ENCODE measurements at places on chromosomes 7 and 10.

DNA sequence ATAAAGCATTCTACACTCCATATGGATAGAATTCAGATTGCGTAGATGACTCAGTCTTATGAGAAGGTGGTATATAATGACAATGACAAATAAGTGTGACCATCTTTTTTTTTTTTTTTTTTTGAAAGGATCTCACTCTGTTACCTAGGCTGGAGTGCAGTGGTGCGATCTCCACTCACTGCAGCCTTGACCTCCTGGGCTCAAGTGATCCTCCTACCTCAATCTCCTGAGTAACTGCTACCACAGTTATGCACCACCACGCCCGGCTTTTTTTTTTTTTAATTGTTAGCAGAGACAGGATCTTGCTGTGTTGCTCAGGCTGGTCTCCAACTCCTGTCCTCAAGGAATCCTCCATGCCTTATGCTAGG, 43.2 kb upstream of the NRP1 start:
- DNase-seq: no peak

GRCh38 chr7:147400221-147400689, 1190.3 kb upstream of the C7orf33 start:
- DNase-seq: no peak

GRCh38 chr10:50469288-50469687, 154.5 kb downstream of the SGMS1 start:
- DNase-seq: no peak

DNA sequence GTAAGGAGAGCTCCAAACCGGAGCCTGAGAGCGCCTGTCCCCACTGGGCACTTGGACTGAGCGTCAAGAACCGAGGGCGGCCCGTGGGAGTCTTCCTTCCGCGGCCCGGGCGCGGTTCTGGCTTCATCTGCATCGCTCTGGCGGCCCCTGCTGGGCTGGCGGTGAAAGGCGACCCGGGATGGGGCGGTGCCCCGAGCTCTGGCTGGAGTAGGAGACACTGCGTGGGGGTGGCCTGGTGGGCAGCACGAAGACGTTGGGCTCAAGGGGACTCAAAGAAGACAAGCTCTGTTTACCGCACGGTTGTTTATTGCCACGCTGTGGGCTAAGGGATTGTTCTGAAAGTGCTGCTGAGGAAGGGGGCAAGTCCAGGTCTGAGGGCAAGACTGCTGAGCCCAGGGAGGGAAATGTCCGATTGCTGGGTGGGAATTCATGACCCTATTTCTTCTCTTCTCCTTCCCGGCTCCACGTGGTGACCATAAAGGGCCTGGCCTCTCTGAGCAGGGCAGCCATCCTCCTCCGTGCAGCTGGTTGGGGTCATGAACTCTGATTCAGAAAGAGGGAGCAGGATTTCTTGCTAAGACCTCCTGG, 29.8 kb downstream of the PLAU start:
- DNase-seq: peak; percentile 26

- no peak for DNase-seq
Measured at GRCh38 chr7:151274936-151275812, 26.7 kb upstream of the SMARCD3 start.

- DNase-seq: no peak
Measured at GRCh38 chr10:97024168-97025073, 161.3 kb downstream of the SLIT1 start.

DNA sequence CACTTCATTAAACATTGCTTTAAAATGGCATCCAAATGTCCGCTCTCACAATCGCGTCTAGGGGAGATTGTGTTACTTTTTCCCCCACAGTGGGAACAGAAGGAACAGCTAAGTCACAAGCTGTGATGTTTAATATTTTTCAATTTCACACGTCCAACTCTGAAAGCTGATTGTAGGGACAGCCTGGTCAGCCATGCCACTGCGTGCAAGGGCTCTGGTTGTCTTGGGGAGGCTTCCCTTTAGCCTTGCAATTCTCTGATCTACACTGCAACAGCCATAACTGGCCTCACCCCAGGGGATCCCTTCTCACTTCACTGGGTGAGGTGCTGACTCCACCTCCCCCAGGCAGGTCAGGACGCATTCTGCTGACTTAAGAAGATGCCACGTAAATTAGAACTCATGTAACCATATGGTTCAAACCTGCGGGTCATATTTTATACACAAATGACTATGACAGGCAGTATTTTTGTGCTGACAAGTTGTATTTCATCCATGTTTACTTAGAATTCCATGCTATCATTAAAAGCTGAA, 425.2 kb upstream of the NFE2L3 start:
- DNase-seq: peak; percentile 98

DNA sequence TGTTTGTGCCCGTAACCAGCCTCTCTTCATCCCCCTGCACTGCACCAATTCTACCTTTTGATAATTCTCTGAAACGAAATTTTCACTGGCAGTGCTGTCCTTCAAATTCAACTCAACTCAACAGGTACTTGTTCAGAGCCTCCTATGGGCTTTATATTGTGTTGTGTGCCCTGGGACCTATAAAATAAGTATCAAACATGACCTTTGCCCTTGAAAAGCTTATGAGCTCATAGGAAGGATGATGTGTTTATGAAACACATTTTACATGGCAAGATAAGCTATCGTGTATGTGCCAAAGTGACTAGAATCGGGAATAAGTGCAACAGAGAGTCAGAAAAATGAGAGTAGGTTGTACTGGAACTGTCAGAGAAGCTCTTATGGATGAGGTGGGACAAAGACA, 923.5 kb downstream of the LRMDA start:
- DNase-seq: no peak

DNA sequence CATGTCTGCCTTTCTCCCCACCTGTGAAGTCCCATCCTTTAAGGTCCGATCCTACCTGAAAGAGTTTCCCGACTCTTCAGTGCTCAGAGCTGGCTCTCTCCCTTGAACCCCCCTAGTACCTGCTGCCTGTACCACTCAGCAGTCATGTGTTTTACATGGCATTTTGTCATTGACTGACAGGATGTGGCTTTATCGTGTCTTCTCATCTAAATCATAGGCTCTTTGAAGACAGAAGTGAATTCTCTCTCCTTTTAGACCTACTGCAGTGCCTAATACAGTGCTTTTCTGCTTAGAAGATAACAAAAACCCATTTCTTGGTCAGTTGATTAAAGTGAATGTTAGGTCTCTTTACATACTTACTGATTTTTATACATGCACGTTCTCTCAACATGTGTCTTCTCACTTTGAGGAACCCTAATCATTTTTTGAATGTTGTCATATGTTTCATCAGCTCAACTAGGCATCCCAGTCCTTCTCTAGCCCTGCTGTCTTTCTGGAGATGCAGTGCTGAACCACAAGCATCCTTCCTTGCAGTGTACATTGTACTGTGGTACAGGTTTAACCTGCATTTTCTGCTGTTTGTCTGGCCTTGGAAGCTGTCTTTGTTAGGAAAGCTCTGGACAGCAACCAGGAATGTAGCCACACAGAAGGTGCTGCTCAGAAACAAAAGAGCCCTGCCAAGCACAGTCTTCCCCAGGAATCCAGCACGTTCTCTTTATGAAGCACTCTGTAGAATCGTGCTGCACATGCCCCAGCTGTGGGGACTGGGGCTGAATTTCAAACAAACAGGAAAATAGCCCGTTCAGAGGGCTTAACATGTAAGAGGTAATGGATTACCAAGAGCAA, 28.1 kb upstream of the LRRC4 start:
- no peak for DNase-seq

- DNase-seq: no peak
Measured at GRCh38 chr7:158779061-158780000, 50.0 kb downstream of the ESYT2 start.

GRCh38 chr10:22631646-22632278, 82.6 kb downstream of the PIP4K2A start:
- DNase-seq: no peak

GRCh38 chr7:110868458-110868857, 222.5 kb upstream of the LRRN3 start:
- DNase-seq: no peak

GRCh38 chr10:1287971-1288401, 231.8 kb downstream of the WDR37 start:
- DNase-seq: no peak

- no peak for DNase-seq
Measured at GRCh38 chr7:45642044-45642443, 67.9 kb downstream of the ADCY1 start.

DNA sequence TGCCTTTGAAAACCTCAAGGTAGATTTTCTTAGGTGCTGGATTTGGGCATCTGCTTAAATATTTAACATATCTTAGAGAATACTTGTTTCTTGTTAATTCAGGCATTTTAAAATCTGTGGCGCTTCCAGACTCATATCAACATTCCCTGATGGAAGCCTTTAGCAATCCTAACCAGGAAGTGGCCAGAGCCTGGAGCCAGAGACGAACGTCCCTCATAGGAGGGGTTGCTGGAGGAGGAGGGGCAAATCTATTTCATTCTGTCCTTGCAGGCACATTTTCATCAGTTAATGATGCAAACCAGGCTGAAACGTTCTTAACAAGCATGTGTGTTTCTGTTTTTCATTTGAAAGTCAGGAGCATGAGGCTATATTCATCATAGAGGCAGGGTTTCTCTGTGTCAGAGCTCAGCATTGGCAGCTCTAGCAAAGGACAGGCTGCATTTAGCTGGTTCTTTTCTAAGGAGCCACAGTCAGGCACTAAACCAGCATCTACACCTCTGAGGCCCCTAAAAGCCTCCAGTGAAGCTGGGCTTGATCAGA, 17.8 kb upstream of the IFIT2 start:
- no peak for DNase-seq

GRCh38 chr7:99468336-99468918, 2.5 kb upstream of the ATP5MF start:
- no peak for DNase-seq

DNA sequence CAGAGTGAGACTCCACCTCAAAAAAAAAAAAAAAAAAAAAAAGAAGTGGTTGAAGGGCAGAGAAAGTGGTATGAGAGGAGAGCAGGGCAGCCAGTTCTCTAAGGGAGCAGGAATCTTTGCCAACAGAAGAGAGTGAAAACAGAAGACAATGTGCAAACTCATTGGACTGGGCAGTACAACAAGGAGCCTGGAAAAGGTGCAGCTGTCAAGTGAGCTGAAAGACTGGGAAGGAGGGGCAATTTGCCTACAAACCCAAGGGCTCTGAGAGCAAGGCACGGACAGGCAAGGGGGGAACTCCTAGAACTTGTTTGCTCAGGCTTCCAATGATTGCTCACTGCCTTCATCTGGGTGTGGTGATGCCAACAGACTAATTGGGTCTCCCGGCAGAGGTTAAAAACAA, 9.5 kb downstream of the ACTR1A start:
- DNase-seq: peak; percentile 5

DNA sequence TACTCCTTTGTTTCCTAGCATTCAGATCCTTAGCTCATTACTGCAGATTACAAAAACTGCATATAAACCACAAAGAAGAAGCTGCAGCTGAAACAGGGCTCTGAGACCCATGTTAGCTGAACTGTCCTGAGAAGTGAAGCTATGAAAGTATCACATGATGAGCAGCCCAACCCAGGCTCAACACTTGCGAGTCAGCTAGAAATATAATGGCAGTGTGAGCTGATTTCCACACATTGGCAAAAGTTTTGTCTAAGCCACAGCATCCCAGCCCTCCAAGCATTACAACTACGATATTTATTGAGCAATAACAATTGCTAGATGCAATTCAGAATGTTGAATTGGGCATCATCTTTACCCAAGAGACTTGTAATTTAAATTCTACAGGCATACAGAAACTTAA, 34.5 kb upstream of the SKAP2 start:
- no peak for DNase-seq

DNA sequence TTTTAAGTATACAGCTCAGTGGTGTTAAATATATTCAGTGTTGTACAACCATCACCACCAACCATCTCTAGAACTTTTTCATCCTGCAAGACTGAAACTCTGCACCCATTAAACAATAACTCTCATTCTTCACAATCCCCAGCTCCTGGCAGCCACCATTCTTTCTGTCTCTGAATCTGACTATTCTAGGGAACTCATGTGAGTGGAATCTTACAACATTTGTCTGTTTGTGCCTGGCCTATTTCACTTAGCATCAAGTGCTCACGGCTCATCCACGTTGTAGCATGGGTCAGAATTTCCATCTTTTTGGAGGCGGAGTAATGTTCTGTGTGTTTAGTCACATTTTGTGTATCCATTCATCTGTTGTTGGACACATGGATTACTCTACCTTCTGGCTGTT, 40.8 kb upstream of the PFKFB3 start:
- DNase-seq: no peak

DNA sequence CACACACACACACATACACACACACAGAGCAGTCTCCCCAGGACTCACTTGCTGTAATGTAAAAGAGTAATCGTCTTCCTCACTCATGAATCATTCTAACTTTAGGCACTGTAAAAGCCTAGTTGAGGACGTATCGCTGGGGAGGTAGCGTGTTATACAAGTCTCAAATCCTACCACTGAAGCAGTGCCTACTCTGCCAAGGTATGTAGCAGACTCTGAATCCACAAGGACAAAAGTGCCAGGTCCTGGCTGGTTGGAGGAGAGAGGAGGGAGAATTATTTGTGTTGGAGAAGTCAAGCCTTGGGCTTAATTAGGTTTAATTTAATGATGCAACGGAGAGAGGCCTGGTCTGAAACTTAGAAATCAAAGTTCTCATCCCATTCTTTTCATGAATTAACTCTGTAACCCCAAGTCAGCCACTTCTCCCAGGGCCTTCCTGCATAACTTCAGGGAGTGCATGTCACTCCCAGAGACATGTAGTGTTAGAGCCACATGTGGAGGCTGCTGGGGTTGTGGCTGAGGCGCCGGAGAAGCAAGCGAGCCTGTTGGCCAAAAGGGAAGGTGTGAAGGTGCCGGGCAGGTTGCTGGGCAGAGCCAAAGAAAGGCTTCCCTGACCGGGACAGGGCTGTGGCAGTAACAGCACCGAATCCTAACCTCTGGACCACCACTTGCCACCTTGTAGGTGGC, 36.7 kb downstream of the NKX2-3 start:
- DNase-seq: no peak

DNA sequence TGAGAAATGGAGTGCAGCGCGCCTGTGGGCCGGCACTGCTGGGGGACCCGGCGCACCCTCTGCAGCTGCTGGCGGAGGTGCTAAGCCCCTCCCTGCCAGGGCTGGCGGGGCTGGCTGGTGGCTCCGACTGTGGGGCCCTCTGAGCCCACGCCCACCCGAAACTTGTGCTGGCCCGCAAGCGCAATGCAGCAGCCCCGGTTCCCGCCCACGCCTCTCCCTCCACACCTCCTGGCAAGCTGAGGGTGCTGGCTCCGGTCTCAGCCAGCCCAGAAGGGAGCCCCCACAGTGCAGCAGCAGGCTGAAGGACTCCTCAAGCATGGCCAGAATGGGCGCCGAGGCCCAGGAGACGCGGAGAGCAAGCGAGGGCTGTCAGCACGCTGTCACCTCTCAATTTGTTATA, 1063.0 kb upstream of the AUTS2 start:
- peak; percentile 61 for DNase-seq

DNA sequence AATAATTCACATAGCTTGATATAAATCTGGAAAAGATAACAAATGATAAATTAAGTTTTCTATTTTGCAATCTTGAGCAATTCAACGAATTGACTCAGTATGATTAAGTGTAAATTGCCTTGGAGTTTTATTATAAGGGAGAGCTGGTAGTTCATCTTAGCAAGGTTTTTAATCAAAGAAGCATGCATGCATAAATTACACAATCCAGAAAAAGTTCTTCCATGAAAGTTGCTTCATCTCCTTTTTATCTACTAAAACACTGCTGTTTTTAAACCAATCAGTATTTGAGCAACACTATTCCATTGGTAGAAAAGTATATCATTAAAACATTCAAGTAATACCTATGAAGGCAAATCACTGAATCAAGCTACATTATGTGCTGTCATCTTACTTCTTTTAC, 47.6 kb downstream of the POT1 start:
- DNase-seq: no peak

- no peak for DNase-seq
Measured at GRCh38 chr7:54946271-54946670, 72.5 kb upstream of the EGFR start.

Data from NCI-H2171 treated with DMSO at 0.1 percent for 48 hours (cell line).